ENCODE measurements at places on chromosomes 11 and 22.

- DNase-seq: no peak
Measured at GRCh38 chr11:11312738-11313137, 40.3 kb downstream of the CSNK2A3 start.

GRCh38 chr11:109984634-109985289 lies 108.4 kb upstream of the ZC3H12C start:
- no peak for DNase-seq

DNA sequence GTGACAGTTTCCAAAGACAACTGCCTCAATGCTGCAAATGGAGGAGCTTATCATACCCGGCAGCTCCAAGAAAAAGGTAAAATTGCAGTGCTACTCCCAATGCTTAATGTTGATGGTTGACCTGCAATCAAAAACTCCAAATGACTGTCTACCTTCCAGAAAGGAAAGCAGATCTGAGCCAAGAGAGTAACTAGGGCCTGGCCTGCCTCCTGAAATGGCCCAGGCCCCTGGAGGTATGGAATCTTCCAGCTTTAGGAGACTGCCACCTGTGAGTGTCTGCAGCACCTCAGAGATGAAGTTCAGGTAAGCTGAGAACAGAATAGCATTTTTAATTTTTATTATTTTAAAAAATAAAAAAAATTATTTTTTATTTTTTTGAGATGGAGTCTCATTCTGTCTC lies 23.7 kb downstream of the EXPH5 start:
- DNase-seq: no peak

DNA sequence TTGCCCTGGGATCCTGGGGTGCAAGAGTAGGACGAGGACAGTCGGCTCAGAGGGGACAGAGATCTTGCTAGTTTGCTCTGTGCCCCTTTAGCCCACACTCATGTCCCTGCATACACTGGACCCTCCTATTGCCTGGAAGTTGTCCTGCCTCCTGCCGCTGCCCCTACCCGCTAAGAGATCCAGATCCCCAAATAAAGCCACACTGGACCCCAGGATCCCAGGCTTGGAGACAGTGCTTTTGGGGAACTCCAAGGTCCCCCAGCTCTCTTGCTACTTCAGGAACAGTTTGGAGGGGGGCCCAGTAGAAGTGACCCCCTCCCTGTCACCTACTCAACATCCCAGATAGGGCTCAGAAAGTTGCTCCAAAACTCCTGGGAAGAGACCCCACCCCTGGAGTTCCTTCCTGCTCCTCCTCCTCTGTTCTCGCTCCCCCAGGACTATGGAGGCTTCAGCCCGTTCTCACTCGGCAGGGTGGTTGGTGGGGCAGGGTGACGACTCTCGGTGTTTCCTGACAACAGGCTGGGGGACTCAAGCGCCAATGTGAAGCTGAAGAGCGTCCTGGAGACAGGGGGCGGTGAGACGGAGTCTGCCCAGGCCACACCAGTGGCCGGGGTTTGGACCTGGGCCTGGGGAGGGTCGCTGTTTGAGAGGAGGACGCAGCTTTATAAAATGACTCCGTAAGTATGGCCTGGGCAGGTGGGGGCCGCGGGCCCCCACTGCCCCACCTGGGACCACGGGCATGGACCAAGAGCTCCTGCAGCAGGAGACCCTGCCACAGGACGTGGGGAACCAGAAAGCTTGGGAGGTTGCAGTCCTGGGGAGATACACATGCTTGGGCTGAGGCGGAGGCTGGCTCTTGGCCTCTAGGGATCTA lies 19.2 kb upstream of the TUB start:
- no peak for DNase-seq

- DNase-seq: no peak
Measured at GRCh38 chr22:22767876-22768602, 119.6 kb upstream of the IGLL5 start.

GRCh38 chr11:94661444-94661843 lies 94.3 kb downstream of the PIWIL4 start:
- DNase-seq: no peak

DNA sequence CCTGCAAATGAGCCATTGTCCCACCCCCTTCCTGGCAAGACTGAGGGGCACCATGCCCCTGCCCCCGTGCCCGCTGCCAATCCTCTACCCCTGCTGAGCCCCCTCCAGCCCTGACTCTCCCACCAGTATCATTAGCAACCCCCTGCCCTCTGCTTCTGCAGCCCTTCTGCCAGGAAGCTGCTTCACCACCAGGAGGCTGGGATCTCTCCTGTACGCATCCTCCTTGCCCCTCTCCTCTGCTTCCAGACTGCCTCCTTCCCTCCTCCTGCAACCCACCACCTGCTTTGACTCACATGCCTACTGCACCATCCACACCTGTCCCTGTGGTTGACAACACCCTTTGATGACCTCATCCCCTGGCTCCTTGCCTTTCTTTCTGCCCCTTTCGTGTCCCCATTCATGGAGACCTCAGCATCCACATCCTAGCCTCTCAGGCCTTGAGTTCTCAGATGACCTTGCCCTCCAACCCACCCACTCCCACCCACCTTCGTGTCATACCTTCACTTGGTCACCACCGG lies 13.4 kb upstream of the PNPLA3 start:
- no peak for DNase-seq

GRCh38 chr22:20062766-20063083 lies 17.3 kb upstream of the DGCR8 start:
- DNase-seq: no peak

- no peak for DNase-seq
Measured at GRCh38 chr11:45815747-45816146, 10.8 kb downstream of the SLC35C1 start.

- no peak for DNase-seq
Measured at GRCh38 chr11:129732941-129733340, 82.7 kb upstream of the TMEM45B start.

DNA sequence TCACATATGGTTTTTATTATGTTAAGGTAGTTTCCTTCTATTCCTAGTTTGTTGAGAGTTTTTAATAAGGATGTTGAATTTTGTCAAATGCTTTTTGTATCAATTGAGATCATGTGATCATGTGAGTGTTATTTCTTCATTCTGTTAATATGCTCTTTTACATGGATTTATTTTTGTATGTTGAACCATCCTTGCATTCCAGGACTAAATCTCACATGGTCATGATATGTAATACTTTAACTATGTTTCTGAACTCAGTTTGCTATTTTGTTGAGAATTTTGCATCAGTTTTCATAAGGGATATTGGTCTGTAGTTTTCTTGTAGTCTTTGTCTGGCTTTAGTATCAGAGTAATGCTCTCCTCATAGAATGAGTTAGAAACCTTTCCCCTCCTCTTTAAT lies 43.2 kb downstream of the KCNQ1 start:
- DNase-seq: no peak

DNA sequence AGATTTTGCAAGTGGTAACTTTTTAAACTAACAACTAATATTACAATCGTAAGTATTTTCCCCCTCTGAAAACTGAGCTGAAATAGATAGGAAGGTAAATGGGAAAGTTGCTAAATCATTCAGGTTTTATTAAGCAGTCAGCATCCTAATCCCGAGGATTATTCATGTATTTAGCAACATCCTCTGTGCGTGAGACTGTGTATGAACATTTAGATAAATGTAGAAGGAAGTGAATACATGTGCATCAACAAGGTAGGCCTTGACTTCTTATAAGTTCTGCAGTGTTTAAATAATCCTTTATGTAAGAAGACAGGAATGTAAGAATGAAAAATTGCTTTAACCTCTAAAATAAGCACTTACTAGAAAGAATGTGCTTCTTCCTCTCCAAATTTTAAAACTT lies 745.9 kb upstream of the TENM4 start:
- no peak for DNase-seq

DNA sequence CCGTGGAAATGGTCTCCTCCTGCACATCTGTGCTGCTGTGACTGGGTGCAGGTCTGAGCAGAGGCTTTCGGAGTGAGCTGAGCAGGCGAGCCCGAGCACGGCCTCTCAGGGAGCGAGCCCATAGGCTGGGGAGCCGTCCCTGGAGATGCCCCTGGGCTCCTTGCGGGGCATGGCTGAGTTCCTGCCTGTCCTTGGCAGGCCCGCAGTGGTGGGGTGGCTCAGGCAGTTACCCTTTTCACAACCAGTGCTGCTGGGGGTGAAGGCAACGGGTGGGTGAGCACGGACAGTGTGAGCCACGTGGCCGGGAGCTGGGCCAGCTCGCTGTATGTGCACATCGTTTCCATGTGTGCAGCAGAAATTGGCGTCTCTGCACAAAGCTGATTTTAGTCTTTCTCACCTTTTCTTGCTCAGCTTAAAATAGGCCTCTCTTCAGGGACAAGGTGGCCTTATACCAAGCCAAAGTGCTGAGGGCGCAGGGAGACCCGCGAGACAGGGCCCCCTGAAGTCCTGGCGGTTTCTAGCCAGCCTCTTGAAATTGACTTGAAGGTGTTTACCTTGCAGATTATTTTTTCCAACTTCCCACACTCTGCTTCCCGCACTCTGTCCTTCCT lies at the start of gene TP53AIP1:
Gene TP53AIP1 (minus strand): TSS at position 55 of the 611 bp plus-strand sequence. CDS start 5,053 bp downstream, outside the sequence.
- no peak for DNase-seq

- no peak for DNase-seq
Measured at GRCh38 chr22:45334528-45334927, 24.8 kb downstream of the FAM118A start.

- no peak for DNase-seq
Measured at GRCh38 chr22:32896891-32897290, 95.4 kb downstream of the TIMP3 start.

DNA sequence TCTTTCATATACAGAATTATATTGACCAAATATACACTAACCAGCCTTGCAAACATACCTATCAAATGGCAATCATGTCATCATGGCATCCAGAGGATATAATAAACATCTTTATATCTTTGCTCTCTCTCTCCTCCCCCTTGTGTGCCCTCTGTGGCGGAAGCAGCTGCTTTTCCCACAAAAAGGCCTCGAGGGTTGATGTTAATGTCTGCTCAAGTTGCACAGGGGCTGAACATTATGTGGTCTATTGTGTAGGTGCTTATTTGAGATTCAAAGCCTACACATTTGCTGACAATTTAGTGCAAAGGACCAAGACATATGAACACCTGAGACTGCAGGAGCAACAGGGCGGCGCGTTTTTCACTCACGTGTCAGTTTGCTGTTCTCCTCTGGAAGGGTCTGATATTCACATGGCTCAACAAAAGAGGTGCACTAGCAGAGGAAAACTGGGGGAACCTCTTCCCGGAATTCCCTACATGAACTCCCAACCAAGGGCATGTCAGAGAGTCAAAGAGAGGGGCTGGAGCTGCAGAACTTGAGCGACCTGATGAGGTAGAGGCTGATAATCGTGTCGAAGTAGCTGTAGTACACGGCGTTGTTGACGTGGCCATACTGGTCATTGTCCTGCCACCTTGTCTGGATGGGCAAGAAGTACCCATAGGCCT lies 138.8 kb downstream of the RCN1 start:
- DNase-seq: no peak

DNA sequence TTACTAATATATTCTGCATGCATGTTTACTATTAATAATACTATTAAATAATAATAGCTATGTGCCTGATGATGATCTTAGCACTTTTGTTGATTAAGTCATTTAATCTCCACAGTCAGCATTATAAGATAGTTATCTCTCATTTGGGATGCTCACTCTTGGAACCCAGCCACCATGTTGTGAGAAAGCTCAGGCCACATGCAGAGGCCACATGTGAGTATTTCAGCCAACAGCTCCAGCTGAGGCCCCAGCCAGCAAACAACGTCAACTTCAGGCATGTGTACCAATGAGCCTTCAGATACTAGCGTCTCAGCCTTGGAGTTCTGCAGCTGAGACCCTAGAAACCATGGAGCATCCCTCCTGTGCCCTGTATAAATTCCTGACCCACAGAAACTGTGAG lies 798.1 kb upstream of the LRRC4C start:
- DNase-seq: no peak

- no peak for DNase-seq
Measured at GRCh38 chr11:48029681-48030290, 49.4 kb downstream of the PTPRJ start.

- no peak for DNase-seq
Measured at GRCh38 chr11:65206441-65206841, 24.7 kb downstream of the CAPN1 start.

DNA sequence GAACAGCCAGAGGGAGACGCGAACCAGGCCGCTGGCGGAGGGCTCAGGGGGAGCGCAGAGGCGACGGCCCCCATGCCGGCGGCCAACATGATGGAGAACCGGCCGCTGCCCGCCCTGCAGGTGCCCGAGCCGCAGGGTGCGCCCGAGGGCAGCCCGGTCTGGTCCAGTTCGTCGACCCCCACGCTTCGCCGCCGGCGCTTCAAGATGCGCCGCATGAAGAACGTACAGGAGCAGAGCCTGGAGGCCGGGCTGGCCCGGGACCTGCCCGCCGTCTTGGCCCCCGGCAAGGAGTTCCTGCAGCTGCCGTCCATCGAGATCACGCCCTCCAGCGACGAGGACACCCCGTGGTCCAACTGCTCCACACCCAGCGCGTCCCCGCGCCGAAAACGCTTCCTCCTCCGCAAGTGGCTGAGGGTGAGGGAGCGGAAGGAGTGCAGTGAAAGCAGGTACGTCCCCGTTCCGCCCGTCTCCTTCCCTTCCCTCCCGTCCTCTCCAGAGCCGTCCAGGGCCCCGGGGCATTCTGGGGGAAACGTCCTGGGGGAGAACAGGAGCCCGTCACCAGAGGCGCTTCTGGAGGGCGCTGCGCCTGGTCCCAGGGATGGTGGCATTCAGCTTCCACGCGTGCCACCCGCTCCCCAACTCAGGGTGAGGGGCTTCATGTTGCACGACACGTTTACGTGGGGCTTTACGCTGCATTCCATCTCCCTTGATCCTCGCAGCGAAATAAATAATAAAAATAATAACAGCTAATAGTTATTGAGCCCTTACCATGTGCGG lies 840 bp downstream of the GRAMD1B start:
- DNase-seq: no peak

GRCh38 chr11:30586251-30587144 lies at the start of gene MPPED2:
TSS of gene MPPED2 (minus strand) at chr11:30586353. CDS start at chr11:30580373, 5,980 bp downstream.
- no peak for DNase-seq

GRCh38 chr22:44574057-44574639 lies 76.1 kb upstream of the RTL6 start:
- no peak for DNase-seq
